Heart left ventricle (tissue), 16 donors: ENCODE measurements at places on chromosomes 3 and 15. TPM values are rescaled to one million over a fixed set of nuclear protein-coding genes. Genes with fewer than 3 reads are reported as not detected.

The NPAP1 gene
- not detected for polyA plus RNA-seq

The SYNM gene
- polyA plus RNA-seq = 113 TPM

The MCTP2 gene
- polyA plus RNA-seq = 1.1 TPM

DNA sequence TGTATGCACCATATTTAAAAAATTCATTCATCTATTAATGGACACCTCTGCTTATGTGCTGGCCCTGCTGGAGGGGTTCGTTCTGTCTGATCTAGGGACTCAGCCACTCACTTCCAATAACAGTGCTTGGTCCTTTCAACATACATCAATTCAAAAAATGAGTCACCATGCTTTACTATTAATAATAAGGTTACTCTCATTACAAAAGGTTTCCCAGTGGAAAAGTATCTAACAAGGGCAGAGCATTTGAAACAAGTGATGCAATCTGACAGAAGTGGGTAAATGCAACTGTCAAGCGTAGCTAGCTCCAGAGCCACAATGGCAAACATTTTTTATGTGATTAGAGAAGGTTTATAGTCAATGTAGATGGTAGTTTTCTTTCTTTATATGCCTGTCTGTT, 67.9 kb upstream of the TNIK start:
- no peak for DNase-seq

DNA sequence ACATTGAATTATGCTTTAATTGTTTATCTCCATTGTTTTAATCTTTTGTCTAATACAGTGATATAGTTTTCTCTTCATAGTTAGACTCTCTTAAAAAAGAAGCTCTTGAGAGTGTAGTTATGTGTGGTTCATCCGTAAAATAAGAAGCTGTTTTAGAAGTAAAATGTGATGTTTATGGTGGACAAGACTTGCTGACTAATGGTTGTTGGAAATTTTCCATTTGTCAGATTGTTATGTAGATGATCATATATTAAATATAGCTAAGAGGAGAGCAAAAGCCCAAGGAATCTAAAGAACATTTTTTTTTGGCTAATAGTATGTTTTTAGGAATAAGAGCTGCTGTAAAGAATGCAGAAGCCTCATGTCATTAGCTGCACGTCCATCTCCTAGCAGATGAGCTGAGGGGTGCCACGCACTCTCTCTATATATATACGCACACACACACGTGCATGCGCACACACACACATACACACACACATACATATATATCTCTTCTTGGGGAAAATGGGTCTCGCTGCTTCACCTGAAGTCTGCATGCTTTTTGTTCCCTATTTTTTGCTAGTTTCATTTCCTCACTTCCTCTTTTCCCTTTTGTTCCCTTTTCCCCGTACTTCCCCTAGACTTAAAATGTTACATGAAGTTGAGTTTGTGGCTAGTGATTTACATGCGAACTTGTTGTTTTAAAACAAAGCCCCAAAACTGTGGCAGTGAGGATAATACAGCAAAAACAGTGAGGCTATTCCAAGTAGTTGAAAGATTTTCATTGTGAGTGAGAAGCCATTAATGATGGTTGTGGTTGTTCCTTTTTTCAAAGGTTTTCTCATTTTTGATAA, 107.8 kb downstream of the MBNL1 start:
- no peak for DNase-seq

The TMC3 gene
- not detected for polyA plus RNA-seq

GRCh38 chr15:30984542-30984941, 6.9 kb downstream of the MTMR10 start:
- DNase-seq = no peak

GRCh38 chr3:123859177-123859576, 25.0 kb downstream of the MYLK start:
- DNase-seq = no peak

DNA sequence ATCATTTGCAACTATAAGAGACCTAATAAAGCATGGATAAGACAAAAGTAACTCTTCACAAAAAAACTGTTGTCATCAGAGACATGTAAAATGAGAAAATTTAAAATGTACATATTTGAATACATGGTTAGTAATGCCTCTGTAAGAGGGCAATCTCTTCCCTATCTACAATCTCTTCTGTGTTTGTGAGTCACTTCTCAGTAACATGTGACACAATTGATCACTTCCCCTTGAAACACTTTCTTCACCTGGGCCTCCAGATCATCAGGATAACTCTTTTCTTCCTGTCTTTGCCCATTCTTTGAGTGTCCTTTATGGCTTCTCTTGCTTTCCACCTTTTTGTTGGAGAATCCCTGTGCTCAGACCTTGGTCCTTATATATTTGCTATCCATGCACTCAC, 50.4 kb downstream of the TFDP2 start:
- no peak for DNase-seq

The FAM107A gene
- 39.2 TPM for polyA plus RNA-seq

The NR2E3 gene
- polyA plus RNA-seq = 0.11 TPM

The CGNL1 gene
- polyA plus RNA-seq = 4.9 TPM

The FEZF2 gene
- not detected for polyA plus RNA-seq

DNA sequence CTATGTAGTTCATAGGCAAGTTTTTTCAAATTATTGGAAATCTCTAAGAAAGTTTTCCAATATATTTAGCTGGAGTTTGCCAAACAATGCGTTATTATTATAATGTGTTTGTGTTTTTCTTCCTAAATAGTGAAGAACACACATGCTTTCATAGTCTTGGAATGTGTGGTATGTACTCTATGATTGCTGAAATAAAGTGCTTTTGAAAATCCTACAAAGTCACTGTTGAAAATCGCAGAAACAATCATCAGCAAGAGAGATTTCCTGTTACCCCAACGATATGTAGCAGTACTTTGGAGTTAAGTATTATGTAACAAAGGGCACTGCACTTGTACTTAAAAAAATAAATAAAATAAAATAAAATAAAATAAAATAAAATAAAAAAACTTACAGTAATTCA, 796.2 kb downstream of the NAALADL2 start:
- DNase-seq = no peak

The TNNC1 gene
- polyA plus RNA-seq = 20,003 TPM

DNA sequence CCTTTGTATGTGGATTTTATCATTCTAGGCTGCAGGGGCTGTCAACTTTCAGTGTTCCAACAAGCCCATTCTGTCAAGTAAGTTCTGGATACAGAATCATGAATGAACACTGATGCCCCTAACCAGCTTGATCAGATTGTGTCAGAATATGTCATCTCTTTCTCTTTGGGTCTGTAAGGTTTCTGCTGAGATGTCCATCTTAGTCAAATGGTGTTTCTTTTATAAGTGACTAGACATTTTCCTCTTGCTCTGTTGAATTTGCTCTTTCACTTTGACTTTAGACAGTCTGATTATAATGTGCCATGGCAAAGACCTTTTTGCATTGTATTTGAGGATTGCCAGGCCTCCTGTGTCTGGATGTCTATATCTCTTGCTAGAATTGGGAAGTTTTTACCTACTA, 660.9 kb upstream of the CBLB start:
- DNase-seq = no peak
